Left lobe of liver (tissue), 2 donors: ENCODE measurements at places on chromosomes 7 and 10. TPM values are rescaled to one million over a fixed set of nuclear protein-coding genes. Genes with fewer than 3 reads are reported as not detected.

The OR6V1 gene
- total RNA-seq, result not detected

GRCh38 chr7:29354340-29354739 is 159.8 kb downstream of the CHN2 start:
- no peak for DNase-seq

DNA sequence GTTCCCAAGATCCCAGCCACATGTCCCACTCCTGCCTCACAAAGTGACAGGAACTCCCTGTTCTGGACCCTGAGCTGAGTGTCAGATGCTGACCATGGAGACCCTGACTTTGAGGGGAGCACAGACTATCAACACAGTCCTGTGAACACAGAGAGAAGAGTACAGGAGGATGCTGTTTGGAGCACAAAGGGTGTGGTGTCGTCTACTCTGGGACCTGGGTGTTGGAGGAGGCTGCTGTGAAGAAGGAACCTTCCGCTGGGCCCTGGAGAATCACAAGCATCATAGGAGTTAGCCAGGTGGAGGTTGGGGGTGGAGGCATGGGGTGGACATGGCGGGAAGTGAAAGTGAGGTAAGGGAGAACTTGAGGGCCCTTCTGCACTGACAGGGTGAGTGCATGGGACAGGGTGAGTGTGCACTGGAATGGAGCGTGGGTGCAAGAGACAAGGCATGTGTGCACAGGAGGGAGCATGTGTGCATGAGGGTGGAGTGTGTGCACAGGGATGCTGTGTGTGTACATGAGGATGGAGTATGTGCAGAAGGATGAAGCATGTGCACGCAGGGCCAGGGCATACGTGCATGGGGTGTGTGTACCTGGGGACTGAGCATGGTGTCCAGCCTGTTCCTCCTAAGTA is 70.7 kb upstream of the ANTXRL start:
- DNase-seq, result no peak

The GAD2 gene
- total RNA-seq, result not detected

DNA sequence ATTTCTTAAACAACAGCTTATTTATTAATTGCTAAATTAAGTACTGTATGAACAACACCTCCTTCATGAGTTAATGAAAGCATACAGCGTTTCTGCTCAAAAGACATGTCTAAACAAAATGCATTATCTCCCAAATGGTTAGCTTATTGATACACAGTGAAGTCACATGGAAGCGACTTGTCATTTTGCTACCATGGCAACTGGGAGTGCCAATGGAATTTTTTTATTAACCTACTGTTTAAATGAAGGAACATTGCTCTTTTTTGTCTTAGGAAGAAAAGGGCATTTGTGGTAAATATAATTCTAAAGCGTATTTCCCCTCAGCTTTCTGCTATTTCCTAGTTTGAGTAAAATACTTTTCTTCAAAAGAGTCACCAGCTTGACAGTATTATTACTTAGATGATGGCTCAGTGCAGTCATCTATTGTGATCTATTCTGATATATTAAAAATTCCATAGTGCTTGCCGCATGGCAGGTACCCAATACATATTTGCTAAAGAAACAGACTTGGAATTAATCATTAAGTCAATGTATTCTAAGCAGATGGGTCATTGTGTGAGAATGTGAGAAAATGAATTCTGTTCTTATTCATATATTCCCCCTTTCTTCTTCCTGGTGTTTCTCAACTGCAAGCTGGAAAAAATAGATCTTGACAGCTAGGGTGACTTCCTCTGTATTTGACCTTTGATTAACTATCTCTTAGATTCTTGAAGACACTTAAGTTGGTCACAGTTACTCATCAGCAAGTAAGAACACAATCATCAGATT is 818.3 kb downstream of the MAGI2 start:
- DNase-seq, result no peak

GRCh38 chr10:114806562-114807391 is 14.8 kb upstream of the FHIP2A start:
- DNase-seq, result no peak

The AKR1C1 gene
- 379 TPM for total RNA-seq

The ACTL6B gene
- not detected for total RNA-seq
